SK-N-MC (cell line): ENCODE measurements at places on chromosomes 3 and 15.

GRCh38 chr3:125061170-125061569 lies 5.4 kb upstream of the HEG1 start:
- DNase-seq: no peak

GRCh38 chr3:9396301-9396631 lies 1.1 kb upstream of the SETD5 start:
- peak; percentile 56 for DNase-seq

- DNase-seq: no peak
These were observed 43.3 kb downstream of the MUC4 start for GRCh38 chr3:195768414-195768813.

DNA sequence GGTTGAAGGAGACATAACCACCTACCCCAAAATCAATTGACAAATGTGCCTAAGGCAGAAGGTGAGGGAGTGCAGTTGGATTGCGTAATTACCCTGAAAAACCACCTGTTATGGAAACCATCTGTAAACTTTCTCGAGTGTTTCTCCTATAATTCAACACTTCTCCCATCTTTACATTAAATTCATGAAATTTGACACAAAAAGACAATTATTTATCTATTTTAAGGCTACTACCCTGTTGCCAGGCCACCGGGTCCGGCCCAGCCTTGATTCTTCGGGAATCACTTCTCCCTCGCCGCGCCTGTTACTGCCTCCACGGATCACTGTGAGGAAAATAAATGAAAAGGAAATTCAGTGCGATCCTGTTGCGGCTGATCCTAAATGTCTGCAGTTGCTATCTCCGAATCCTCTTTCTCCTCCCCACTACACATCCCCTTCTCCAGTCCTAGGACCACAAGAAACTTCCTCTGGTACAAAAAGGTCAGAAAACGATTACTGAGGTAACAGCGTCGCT lies 646 bp downstream of the IQCB1 start:
- no peak for DNase-seq

DNA sequence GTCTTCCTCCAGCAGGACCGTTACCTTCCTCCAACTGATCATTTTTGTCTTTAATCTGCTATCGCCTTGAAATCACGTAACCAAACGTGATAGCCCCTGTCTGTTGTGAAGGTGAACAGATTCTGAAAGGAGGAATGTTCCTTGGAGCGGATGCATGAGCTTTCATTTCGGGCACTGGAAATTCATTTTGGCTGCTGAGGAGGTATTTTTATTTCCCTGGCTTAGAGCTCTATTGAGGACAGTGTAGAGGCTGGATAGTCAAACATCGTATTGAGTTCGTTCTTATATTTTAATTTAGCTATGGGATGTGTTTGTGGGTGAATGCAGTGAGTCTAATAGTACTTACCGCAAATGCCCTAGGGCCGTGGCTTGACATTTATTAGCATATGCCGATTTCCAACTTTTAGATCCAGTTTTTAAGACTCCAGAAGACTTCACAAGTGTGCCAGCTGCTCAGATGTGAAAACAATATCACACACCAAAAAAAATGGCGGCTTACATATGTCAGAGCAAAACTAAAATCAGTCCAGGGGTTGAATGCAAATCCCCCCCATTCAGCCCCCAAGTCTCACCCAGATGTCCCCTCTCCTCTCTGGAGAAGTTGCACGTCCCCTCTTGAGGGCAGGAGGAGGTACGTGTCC lies 22.1 kb downstream of the CPN2 start:
- DNase-seq: no peak

DNA sequence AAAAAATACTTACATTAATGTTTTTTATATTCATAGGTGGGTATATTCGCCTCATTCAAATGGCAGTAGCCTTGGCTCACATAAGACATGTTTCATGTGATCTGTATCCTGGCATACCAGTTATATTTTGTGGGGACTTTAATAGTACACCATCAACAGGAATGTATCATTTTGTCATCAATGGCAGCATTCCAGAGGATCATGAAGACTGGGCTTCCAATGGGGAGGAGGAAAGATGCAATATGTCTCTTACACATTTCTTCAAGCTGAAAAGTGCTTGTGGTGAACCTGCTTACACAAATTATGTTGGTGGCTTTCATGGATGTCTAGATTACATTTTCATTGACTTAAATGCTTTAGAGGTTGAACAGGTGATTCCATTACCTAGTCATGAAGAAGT lies 3.5 kb downstream of the PDE12 start:
- DNase-seq: no peak

- DNase-seq: no peak
These were observed 65.0 kb upstream of the DAZL start for GRCh38 chr3:16670191-16670590.

- DNase-seq: no peak
These were observed 93.7 kb downstream of the RAD18 start for GRCh38 chr3:8869613-8870012.

DNA sequence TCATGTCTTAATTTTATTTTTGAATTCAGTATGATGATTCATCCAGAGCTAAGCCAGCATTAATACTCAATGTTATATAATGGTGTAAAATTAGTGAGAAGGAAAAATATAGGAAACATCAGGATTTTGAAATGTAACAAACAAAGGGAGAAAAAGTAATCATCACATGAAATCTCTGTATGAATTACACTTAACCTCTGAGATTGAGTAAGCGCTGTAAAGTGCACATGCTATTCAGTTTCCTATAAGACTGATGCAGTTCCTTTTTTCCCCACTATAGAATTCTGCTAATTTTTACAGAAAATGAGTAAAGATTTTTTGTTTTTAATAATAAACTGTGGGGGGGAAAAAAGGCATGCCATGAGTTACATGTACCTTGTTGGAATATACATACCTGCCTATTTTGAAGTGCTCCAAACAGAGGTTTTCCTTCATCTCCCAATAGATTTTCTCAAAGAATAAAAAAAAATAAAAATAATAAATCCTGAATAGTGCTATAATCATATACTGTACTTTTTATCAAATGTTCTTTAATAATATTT lies 64.0 kb upstream of the TTBK2 start:
- DNase-seq: no peak

DNA sequence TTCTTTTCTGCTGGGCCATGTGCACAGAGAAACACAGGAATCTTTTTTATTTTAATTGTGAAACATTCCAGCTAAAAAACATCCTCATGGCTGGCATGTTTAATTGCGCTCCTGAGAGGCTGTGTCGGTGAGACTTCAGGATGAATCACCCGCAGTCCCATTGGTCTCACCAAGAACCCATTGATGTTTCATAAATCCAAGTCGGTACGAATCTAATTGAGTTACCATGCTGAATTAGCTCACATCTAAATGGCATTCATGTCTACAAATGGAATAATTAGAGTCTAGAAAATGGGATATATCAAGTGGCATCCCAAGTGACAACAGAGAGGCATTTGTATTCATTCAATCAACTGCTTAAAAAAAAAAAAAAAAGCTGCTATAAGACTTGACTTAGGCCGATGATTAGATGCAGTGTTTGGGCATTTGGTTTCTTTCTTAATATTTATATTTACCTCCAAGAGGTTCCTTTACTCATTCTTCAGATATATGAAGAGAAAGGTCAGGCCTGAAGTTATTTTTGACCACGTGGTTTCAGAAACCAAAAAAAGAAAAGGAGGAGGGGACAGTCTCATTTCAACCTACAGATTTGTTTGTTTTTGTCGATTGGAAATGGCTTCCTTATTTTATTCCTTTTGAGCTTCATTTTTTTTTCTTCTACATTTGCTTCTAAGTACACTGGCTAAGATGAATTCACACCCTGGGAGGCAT lies 79.1 kb upstream of the FOXB1 start:
- DNase-seq: no peak

DNA sequence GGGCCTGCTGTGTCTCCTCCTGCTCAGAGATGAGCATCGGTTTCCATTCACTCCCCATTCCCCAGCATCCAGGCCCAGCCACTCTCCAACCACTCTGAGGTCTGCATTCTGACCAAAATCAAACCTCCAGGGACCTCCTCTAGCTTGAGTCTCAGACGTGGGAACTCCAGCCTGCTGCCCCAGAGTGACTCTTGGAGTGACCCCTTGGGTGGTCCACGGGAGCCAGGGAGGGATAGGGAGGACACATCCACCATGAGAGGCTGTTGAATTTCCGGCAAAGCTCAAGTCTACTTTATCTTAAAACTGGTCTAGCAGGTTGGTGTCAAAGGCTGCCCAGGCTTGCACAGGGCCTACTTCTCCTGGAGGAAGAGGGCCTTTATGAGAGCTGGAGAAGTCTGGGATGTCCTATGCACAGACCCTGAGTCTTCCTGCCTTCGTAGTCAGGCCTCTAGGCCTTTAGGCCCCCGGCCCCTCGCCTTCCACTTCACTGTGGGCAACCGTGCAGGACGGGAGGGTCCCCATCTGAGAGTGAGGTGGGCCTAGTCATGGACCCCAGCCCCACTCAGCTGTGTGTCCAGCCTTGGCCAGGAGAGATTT lies 8.9 kb downstream of the CISH start:
- DNase-seq: no peak

DNA sequence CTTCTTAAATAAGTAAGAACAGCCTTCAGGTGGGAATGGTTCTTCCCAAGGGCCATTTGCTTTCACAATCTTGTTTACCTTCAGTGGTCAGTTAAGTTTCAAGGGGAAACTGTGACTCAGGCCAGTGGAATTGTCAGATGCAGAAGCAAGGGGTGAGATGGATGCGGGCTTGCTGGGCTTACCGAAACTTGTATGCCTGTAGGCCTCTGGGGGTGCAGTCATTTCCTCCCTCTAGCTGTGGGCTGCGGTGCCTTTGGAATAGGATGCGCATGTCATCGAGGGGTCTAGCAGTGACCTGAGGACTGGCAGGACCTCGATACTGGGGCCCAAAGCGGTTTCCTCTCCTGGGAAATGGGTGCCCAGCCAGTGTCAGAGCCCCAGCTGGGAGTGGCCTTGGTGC lies 121.6 kb downstream of the EEFSEC start:
- DNase-seq: no peak

DNA sequence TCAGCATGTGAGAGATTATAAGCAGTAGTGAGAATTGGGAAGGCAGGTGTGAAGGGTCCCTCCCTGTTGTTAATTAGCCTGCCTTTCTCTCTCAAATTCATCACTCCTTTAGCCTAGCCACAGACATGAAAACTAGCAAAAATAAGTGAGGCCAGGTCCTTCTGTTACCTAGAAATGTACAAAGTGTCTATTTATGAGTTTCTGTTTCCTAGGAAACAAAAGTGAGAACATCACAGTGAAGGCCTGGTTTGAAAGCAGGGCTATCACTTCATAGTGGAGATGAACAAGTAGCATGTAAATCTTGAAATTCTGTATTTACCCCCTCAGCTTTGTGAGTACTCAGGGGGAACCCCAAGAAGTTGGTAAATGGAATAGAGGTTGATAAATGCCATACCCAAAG lies 78.2 kb upstream of the UMPS start:
- DNase-seq: no peak

DNA sequence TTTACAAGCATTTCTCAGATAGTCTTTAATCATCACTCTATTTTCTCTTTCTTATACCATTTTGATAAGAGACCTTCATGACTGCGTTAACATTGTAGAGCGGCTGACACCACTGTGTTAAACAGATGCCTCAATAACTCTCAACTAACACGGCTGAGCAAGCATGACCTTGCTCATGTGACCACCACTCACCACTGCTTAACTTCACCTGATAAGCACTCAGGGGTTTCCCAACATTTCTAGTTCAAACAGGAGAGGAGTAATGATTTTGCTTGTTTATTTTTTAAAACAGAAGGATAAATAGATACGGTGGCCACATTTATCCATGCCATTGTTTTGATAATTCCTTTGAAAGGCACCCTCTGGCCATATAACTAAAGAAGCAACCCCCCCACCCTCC lies 37.7 kb upstream of the TMEM45A start:
- no peak for DNase-seq

DNA sequence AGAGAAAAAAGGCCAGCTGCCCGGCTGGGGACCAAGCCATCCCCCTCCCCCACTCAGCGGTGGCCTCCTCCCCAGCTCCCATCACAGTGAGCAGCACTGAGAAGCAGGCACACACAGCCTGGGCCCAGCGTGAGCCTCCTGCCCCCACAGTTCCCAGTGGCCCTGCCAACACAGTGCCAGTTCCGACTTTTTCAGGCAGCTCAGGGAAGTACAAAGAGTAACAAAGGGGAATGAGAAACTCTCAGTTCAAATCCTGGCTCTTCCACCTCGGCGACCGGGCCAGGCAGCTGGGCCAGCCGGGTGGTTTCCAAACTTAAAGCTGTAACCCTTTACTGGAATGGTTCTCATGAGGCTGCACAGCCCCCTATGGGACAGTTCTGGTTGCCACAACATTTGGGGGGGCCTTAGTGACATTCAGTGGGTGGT lies 18.5 kb downstream of the TNK2 start:
- DNase-seq: no peak

DNA sequence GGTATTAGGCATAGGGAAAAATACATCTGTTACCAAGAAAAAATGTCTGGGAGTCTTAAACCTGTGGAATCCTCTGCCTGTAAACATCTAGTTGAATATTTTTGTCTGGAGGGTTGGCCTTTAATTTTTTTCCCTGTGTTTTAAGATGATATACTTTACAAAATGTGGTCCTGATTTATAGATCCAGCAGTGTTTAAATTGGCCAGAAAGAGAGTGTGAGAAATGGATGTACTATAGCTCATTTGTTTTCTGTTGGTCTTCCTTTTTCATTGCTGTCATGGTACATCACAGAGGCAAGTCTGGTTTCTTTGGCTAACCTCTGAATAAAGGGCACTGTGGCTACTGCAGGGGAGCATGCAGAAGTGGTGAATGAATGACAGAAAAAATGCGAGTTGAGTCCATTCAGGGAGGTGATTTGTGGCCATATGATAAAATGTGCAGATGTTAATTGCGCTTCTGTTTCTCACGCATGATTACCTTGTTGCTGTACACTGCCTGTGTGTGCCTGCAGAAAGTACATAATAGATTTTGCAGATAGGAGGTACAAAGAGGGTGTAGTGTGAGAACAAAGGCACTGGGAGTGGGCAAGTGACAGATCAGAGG lies 150.0 kb downstream of the NFKBIZ start:
- DNase-seq: no peak

DNA sequence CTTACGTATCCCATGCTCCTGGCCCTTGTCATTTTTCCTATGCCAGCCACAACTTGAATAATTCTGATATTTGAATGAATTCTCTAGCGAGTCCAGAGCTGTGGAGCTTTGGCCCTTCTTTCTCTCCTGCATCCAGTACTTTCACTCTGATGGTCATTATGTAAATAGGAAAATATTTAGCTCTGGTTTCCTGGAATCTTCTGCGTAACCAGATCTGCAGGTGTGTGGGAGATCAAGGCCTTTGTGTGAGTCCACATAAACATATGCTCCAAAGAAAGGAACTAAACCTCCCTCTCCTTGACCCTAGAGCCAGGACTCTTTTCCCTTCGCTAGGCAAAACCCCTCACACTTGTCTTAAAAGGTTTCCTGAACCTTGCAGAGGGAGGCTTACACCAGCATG lies 132.5 kb upstream of the THBS1 start:
- DNase-seq: no peak

- no peak for DNase-seq
These were observed 8.8 kb downstream of the CAPN3 start for GRCh38 chr15:42368096-42368495.

GRCh38 chr3:47782446-47783308 lies 984 bp upstream of the SMARCC1 start:
- no peak for DNase-seq
